MCF 10A (cell line): ENCODE measurements at places on chromosomes 11 and 22. TPM values are rescaled to one million over a fixed set of nuclear protein-coding genes. Genes with fewer than 3 reads are reported as not detected.

C11orf97 gene
- not detected in 2 replicates for total RNA-seq

TRIM51G gene
- total RNA-seq = not detected in 2 replicates

GRCh38 chr11:70883973-70884623, 368.3 kb downstream of the SHANK2 start:
- no peaks in the 10 kb centered on the region for H3K27me3 ChIP-seq
- H3K36me3 ChIP-seq = peaks cover 7% of the 10 kb centered on the region
- H3K4me3 ChIP-seq = no peak overlapping the region
- DNase-seq = no peak
- H3K27ac ChIP-seq = no peak overlapping the region
- no peaks in the 10 kb centered on the region for H3K4me1 ChIP-seq

GRCh38 chr11:10305964-10306918, 1.4 kb downstream of the ADM start:
- peak; percentile 40 for DNase-seq
- H3K4me1 ChIP-seq = peaks cover 50% of the 10 kb centered on the region
- no peaks in the 10 kb centered on the region for H3K27me3 ChIP-seq

GRCh38 chr11:126335463-126335760, 20.1 kb upstream of the ST3GAL4 start:
- H3K36me3 ChIP-seq = peaks cover 13% of the 10 kb centered on the region
- H3K27me3 ChIP-seq = no peaks in the 10 kb centered on the region
- no peak for DNase-seq
- no peak overlapping the region for H3K27ac ChIP-seq
- H3K4me1 ChIP-seq = peaks cover 23% of the 10 kb centered on the region
- no peak overlapping the region for H3K4me3 ChIP-seq

DNA sequence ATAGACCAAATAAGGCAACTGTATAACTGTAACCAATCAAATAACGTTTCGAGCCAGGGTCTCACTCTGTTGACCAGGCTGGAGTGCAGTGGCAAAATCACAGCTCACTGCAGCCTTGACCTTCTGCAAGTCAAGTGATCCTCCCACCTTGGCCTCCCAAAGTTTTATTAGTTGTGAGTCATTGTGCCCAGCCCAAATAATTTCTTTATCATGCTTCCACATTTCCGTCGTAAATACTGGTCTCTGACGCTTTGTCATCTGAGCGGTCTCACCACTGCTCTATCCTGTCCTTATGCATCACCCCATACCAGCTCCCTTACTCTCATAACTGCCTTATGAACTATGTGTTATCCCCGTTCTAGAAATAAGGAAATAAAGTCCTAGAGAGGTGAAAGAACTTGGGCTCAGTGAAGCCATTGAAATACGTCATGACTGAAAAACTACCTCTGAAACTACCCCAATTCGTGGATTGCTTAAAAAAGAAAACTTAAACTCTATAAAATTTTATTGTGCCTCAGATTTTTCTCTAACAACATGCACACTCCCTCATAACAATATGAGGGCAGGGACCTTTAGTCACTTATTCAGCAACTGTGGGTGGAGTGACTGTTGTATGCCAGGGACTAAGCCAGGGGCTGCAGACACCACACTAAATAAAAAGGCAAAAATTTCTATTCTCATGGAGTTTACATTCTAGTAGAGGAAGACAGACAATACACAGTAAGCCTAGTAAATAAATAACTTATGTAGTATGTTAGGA, 15.8 kb upstream of the RTN4RL2 start:
- DNase-seq = no peak
- H3K27me3 ChIP-seq = peaks cover 10% of the 10 kb centered on the region
- H3K27ac ChIP-seq = no peak overlapping the region
- no peaks in the 10 kb centered on the region for H3K36me3 ChIP-seq
- no peaks in the 10 kb centered on the region for H3K4me1 ChIP-seq

DNA sequence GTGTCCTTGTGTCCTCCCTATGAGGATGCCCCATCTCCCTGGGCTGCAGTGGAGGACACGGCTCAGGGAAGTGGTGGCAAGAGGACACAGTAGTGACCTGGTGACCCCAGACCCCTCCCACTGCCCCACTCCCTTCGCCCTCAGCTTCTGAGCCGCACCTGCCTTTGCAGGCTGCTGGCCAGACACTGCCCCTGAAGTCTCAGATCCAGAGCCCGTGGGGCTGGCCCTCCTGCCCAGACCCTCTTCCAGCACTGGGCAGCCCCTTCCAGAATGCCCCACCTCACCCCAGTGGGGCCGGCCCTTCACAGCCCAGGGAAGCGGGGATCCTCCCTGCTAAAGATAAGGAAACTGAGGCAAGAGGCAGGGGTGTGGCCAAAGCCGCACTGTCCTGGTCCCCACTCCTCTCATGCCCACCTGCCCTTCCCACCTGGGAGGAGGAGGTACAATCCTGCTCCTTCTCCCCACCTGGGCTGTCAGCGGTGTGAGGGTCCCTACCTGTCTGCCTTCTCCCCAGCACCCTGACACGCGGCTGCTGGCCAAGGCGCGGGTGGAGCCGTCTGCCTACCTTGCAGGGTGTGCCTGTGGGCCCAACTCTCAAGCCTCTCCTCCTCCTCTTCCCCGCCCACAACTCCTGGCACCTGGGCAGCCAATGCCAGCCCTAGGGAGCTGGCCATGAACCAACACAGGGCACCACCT, 17.3 kb downstream of the TRPM5 start:
- H3K27me3 ChIP-seq = no peaks in the 10 kb centered on the region
- no peaks in the 10 kb centered on the region for H3K4me1 ChIP-seq
- H3K4me3 ChIP-seq = no peak overlapping the region
- H3K27ac ChIP-seq = no peak overlapping the region
